ENCODE measurements at places on chromosomes 4 and X.

- no peak for DNase-seq
Observed at GRCh38 chr4:16480011-16480410, 253.7 kb upstream of the TAPT1 start.

- no peak for DNase-seq
Observed at GRCh38 chr4:175234162-175234561, 316.0 kb downstream of the ADAM29 start.

- no peak for DNase-seq
Observed at GRCh38 chrX:1134976-1135375, 77.5 kb downstream of the CRLF2 start.

GRCh38 chr4:97917115-97917514, 226.2 kb downstream of the STPG2 start:
- no peak for DNase-seq

DNA sequence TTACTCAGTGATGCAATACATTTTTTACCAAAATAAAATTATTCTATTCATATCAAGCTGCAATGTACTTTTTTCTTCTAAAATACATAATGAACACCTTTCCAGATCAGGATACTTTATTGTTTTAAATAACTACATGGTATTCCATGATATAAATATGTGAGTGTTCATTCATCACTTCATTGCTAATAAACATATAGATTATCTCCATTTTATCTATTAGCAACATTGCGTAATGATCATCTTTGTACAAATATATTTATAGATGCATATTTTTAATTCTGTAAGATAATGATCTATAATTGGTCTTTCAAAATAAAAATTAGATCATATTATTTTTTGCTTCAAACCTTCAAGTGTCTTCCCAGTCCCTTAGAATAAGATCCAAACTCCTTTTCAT, 156.1 kb upstream of the HHIP start:
- no peak for DNase-seq

- no peak for DNase-seq
Observed at GRCh38 chr4:21898101-21898500, 50.5 kb downstream of the KCNIP4 start.

DNA sequence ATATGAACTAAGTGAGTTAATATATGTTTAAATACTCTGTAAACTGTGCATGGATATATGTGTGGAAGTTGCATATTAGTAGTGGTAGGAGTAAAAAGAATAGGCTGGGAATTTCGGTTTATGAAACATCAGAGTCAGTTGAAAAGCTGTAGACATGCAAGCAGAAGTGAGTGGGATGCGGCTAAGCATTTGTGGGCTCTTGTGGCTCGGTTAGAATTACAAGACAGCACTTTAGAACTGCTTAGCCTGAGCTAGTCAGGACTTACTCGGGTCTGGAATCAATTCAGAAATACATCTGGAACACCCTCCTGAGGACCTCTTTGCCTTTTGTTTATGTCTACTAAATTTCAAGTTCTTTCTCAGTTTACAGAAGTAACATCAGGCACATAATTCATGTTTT, 93.6 kb downstream of the AFF2 start:
- no peak for DNase-seq

DNA sequence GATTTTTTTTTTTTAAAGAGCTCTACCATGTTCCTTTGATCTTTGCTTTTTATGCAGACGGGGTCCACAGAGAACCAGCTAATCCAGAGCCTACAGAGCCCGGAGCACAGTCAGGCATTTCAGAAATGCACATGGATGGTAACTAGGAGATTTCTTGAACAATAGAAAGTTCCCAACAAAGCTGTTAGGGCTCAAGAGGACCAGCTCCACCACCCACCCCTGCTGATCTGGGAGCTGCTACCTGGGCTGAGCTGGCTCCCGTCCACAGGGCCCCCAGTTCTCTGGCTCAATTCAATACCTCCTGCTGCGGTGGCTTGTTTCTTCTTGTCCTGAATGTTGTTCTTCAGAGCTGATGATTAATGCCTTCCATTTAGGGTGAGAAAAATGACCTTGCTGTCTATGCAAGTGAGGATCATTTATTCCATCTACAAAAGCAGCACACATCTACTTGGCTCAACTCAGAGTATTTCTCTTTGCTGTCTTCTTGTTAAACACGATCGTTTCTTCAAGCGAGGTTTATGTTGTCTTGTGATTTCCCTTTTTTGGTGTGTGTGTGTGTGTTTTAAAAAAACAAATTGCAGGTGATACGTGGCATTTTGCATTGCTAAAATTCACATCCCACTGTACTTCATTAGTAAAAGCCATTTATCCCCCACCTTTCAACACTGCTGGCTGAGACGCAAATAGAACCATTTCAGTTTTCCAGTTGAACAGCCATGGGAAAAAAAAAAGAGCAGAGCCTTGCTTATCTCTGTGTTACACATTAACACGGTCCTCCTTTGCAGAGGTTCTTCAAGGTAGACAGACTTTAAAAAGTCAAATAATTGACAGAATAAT, 31.3 kb downstream of the IGFBP7 start:
- peak; percentile 83 for DNase-seq

GRCh38 chr4:122533841-122534240, 77.3 kb upstream of the IL2 start:
- DNase-seq = no peak

DNA sequence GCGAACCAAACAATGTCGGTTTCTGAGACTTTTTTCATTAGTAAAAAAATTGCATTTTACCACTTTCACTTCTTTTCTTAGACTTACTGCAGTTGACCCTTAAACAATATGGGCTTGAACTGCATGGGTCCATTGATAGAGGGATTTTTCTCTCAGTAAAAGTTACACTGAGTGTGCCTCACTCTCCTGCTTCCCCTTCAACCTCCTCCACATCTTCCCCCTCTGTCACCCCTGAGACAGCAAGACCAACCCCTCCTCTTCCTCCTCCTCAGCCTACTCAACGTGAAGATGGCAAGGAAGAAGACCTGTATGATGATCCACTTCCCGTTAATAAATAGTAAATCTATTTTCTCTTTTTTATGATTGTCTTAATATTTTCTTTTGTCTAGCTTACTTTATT, 43.4 kb downstream of the TEC start:
- DNase-seq = no peak

DNA sequence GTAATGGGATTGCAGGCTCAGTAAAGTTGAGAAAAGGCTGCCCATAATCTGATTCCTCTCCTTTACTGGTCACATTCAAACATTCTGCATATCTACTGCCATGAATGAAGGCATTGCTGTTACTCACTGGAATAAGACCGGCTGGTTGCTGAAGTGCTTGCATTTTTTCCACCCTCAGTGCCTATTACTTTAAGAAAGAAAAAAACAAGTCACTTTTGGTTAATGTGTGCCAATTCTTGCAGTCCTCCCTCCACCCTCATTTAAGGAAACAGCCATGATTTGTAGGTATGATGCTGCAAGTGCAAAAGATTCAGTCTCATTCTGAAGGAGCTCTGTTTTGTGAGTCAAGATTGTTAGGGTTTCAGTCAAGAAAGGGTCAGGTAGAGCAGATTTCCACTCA, 94.9 kb downstream of the EMCN start:
- no peak for DNase-seq

GRCh38 chrX:101359966-101360365, 11.4 kb upstream of the TIMM8A start:
- no peak for DNase-seq

DNA sequence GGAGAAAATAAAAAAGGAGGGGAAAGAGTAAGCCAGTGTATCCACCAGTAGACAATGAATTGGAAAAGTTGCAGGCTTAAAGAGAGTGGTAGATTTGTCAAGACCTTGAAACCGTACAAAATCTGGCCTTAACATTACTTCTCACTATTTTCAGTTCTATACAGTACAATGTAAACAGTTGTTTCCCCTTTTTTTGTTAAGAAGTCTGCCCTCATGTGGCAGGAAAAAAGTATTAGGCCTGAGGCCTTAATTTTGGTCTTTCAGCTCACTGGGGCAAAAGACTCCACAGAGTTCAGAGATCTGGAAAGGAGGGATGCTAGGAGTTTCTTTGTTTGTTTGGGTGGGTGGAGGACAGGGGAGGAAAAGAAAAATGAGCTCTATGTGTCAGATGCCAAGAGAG, 92.8 kb upstream of the CCDC160 start:
- no peak for DNase-seq

GRCh38 chr4:123821861-123822260, 425.3 kb downstream of the SPRY1 start:
- DNase-seq = no peak

GRCh38 chrX:67538383-67538782, 5.4 kb upstream of the AR start:
- no peak for DNase-seq

GRCh38 chr4:184262901-184263300, 45.2 kb upstream of the ENPP6 start:
- no peak for DNase-seq

DNA sequence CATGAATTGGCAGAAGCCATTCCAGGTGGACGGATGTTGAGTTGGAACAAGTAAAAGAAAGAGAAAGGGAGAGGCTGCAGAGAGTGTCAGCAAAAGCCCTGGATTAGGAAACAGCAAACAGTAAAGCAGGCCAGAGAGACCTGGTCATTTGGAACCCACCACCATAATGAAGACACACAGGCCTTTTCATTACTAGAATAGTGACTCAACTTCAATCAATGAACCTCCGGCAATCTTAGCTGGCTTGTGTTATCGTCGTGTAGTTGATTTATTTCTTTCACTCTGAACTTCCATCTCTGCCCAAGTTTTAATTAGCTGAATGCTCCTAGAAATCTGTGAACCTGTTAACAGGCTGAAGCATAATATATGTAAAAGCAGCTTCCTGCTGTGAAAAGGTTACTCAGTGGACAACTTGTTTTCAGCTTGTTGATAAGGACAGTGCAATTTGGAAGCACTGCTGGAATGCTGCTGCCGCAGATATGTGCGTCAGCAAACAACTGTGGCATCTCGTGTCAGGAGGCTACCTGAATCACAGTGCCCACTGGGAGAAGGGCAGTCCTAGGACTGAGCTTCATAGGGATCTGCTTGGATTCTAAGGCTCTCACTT, 68.8 kb downstream of the SPANXN4 start:
- DNase-seq = no peak

DNA sequence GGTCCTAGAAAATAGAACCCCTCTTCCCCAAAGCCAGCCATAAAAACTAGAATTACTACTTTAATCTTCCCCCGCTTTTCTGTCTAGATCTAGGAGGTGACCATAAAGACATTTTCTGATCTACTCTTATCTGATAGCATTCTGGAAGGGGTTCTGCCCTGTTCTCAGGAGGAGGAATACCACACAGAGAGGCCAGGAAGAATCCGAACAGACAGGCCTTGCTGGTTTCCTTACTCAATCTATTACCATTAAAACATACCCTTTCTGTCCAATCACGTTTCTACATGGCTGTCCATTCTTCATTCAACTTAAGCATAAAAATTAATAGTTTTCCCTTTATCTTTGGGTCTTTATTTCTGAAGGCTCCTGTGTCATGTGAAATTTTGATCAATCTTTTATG, 198.7 kb downstream of the GPAT3 start:
- DNase-seq = no peak

DNA sequence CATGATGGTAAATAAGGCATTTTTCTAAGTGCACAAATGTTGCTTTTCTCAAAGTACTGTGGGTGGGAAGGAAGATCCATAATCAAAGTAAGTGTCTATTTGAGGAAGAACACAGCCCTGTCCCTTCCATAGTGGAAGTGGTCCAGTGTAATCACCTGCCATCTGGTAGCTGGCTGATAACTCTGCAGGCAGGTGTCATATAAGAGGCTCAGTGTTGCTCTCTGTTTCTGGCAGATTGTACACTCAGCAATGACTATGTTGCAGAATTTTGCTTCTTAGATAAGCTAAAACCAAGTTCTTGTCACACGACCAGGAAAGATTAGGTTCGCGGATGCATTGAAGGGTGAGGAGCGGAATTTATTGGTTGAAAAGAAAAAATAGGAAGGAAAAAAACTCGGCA, 20.9 kb downstream of the SAGE1 start:
- DNase-seq = no peak

All from DMS79 treated with DMSO at 0.1 percent for 48 hours (cell line).